ENCODE measurements at places on chromosomes 12 and 14.

DNA sequence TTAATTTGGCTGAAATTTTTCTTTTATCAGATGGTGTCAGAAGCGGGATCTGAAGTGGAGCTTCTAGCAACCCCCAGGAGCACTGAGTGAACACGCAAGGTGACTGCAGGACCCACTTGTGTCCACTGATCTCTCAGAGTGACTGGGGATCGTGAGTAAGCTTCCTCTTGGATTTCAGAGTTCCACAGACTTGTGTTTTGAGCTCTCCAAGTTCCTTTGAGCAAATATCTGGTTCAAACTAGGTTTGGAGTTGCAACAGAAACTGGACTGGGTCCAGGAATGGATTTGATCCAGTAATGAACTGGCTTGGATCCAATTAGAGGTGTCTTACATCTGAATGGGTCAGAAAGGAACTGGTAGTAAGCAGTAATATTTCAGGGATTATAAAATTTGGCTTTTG lies 24.7 kb upstream of the B4GALNT1 start:
- DNase-seq, result no peak

DNA sequence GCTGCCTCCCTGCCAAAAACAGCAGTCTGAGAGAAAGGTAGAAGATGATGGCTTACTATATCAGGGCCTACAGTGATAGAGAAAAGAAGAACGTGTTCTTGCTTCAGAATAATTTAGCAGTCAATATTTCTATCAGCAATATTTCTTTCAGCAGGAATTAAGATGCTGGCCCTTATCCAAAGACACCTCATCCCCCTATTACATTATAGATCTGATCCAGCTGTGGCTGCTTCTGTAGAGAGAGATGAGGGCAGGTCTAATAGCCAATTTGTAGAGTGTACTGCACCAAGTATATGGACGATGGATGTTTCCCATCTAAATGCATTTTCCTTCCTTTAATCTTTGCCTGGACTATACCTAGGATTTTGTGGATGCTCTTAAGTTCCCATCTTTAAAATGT lies 451.7 kb downstream of the NPAS3 start:
- DNase-seq, result no peak

GRCh38 chr12:99093166-99093565 lies 448.1 kb downstream of the APAF1 start:
- DNase-seq, result no peak

DNA sequence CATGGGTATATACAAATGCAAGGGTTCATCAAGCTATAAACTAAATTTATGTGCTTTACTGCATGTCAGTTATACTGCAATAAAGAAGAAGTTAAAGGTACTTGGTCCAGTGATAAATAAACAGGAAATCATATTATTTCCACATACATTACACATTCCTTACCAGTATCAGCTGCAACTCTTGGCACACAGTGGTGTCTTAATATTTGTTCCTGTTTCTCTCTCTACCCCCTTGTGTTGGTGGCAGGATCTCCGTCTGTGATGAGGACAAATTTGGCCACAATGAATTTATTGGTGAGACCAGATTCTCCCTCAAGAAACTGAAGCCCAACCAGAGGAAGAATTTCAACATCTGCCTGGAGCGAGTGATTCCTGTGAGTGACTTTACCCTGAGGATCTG lies 19.2 kb upstream of the OAS1 start:
- DNase-seq, result no peak

DNA sequence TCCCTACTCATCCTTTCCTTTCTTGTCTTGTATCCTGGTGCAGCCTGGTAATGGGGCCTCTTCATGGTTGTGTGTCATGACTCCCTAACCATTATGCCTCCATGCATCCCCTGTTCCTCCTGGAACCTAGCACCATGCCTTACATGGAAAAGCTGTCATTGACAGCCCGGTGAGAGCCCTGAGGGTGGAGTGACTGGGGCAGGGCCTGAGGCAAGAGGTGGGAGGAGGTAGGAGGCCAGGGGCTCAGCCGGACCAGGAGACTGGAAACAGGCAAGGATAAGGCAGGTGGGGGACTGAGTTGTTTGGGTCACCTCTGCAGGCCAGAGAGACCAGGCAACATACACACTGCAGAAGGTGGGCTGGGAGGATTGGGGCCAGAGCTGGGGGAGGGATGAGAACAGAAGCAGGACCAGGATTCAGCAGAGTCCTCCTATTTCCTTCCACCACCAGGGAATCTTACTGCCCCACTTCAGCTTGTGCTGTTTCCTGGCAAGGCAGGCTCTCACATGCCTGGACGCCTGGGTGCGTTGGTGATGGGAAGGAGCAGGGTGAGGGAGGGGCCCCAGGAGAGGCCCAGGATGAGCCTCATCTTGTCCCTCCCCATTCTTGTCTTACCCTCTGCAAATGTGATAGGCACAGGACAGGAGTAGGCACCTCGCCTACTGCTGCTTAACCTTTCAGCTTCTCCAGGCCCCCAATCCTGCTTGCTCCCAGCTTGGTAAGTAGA lies at the start of gene LTB4R2:
Gene LTB4R2 (plus strand): TSS at position 603 of the 727 bp plus-strand sequence. CDS start 525 bp downstream, outside the sequence.
- no peak for DNase-seq

- DNase-seq, result no peak
Measured at GRCh38 chr12:16844875-16845274, 238.9 kb upstream of the LMO3 start.

GRCh38 chr12:77401770-77402081 lies 336.4 kb upstream of the E2F7 start:
- DNase-seq, result no peak

DNA sequence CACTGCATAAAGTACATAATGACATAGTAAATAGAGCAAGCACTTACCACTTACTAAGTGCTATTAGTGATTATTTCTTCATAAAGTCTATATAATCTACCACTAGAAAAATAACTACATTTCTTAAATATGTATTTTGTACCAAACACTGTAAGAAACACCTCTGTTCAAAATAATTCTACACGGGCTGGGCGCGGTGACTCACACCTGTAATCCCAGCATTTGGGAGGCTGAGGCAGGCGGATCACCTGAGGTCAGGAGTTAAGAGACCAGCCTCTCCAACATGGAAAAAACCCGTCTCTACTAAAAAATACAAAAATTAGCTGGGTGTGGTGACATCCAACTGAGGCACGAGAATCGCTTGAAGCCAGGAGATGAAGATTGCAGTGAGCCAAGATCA lies 38.9 kb downstream of the ATG2B start:
- no peak for DNase-seq

GRCh38 chr12:127235761-127236160 lies 1031.2 kb upstream of the TMEM132C start:
- no peak for DNase-seq

GRCh38 chr12:91109148-91109564 lies 2.1 kb downstream of the LUM start:
- no peak for DNase-seq

GRCh38 chr12:105948331-105948730 lies 190.4 kb downstream of the NUAK1 start:
- no peak for DNase-seq

GRCh38 chr12:58809064-58809607 lies 111.2 kb downstream of the LRIG3 start:
- no peak for DNase-seq

DNA sequence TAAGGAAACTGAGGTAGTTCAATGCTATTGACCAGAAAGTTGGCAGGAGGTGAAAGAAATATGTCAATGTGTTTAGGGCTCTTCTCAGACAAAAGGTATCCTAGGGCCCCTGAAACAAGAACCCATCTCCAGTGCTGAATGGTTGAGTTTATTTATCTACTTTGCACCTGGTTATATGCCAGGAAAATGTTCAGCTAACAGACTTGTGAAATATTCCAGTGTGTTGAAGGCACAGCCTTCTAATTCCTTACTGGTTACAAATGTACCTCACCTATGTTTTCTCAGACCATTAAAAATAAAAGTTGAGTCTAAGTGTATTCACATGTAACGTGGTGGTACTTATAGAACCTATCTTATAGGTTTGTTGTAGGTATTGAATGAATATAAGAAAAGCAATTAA lies 511.7 kb upstream of the SEL1L start:
- no peak for DNase-seq

GRCh38 chr12:3603576-3603975 lies 112.6 kb downstream of the PRMT8 start:
- DNase-seq, result no peak

GRCh38 chr12:58176296-58176869 lies 235.0 kb downstream of the ATP23 start:
- DNase-seq, result no peak

Data from effector CD4-positive, alpha-beta T cell (primary cell).